ENCODE measurements at places on chromosomes 1 and 21.

DNA sequence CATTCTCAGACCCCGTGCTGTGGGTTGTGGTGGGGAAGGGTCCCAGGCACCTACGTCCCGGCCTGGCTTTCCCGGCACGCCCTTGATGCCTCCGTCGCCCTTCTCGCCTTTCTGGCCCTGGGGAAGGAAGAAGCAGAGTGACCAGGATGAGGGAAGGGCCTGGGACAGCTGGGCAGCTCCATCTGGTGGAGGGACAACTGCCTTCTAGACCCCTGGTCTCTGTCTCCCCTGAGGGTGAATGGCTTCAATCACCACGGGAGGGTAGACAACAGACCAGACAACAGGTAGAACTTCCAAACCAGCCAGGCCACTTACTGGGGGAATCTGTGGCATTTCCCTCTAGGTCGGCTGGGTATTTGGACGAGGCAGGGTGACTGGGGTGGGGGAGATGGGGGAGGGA lies 11.9 kb downstream of the COL16A1 start:
- no peak for DNase-seq

GRCh38 chr1:60670302-60670701 lies 412.1 kb upstream of the NFIA start:
- no peak for DNase-seq

- no peak for DNase-seq
Measured at GRCh38 chr1:39187275-39188046, 17.0 kb upstream of the MACF1 start.

DNA sequence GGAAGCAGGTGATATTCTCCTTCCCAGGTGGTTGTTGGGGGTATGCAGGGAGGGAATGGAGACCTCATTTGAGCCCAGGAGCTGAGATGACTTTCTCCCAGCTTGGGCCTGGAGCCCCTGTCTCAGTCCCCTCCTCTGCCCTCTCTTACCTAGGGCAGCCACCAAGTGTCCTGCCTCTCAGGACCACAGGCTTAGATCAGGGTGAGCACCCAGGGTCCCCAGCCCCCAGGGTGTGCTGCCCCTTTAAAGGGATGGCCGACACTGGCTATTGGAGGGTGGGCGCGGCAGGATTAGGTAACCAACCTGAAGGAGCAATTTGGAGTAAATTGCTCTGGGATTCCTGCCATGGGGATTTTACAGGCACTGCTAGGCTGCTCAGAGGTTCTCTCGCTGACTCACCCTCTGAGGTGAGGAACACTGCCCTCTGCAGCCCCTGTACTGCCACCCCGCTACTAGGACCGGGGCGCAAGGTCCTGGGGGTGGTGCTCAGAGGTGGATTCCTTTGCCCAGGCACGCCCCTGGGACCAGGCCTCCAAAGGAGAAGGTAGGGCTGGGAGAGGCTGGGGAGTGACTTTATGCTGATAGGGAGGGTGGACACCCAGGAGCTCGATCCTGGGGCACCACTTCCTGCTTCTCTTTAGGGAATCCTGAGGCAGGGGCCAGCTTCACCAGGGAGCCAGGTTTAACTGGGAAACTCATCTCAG lies 1.5 kb downstream of the RPS6KA1 start:
- DNase-seq, result no peak

GRCh38 chr21:40686526-40686925 lies 160.4 kb downstream of the DSCAM start:
- DNase-seq, result no peak

DNA sequence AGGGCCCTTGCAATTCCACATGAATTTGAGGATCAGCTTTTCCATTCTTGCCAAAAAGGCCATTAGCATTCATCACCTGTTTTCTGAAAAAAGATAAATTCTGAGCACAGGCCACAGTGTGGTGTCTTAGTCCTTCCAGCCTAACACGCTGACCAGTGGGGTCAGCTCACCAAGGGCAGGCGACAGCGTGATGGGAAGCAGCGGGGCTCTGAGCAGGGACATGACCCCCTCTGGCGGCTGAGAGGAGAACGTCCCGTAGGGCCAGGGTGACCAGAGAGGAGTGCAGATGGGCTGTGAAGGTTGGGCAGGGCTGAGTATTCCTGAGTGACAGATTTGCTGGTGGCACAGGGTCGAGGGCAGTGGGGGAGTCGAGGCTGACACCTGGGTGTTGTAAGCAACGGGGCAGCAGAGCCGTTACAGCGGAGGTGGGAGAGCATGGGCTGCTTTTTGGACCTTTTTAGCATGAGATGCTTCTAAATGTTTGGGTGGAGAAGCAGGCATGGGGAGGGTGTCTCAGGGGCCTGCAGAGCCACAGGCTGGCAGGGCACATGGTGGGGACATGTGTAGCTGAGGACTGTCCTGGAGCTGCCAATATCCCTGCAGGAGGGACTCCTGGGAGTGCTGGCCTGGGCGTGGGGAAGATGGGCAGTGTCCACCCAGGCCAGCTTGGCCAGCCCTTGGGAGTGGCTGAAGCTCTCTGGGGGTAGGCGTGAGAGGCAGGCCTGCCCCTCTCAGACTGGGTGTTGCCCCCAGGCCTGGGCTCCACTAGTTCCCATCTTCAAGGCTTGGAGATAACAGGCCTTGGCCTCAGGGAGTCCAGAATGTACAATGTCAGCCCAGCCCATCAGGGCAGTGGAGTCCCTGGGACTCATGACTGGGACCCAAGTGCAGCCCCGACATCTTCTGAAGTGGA lies 8.6 kb upstream of the CALML6 start:
- DNase-seq, result peak; percentile 39

GRCh38 chr1:230137337-230137815 lies 70.3 kb downstream of the GALNT2 start:
- no peak for DNase-seq

Data from stimulated activated CD4-positive, alpha-beta T cell treated with anti-CD3 and anti-CD28 coated beads, Interleukin-15, amount 100 ng/mL, for 1 hour (primary cell).